ENCODE measurements at places on chromosomes 13 and 19. TPM values are rescaled to one million over a fixed set of nuclear protein-coding genes. Genes with fewer than 3 reads are reported as not detected.

ATP8B3 gene
- 1.6 TPM for polyA plus RNA-seq

C1QTNF9B gene
- 0.49 TPM for polyA plus RNA-seq

NBEA gene
- polyA plus RNA-seq, result 16.9 TPM

SERPINE3 gene
- not detected for polyA plus RNA-seq

SEMA6B gene
- polyA plus RNA-seq, result 14.1 TPM

GRCh38 chr13:66314911-66315310, 915.2 kb downstream of the PCDH9 start:
- DNase-seq, result no peak

DNA sequence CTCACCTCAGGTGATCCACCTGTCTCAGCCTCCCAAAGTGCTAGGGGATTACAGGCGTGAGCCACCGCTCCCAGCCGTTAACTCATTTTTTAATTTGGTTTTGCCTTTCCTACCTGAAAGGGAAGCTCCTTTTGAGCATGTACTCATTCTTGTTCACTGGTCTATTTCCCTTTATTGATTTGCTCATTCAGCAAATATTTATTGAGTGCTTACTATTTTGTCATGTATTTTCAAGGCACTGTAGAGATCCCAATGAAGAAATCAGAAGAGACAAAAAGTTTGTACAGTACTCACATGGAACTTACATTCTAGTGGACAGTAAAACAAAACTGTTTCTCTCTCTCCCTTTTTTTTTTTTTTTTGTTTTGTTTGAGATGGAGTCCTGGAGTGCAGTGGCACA, 13.8 kb downstream of the SPACA6 start:
- DNase-seq, result no peak

- no peak for DNase-seq
Observed at GRCh38 chr13:28173793-28174192, 35.4 kb downstream of the PAN3 start.

- DNase-seq, result no peak
Observed at GRCh38 chr19:18227781-18228271, 1.6 kb upstream of the PDE4C start.

GRCh38 chr13:23267571-23267970, 86.8 kb downstream of the SGCG start:
- DNase-seq, result no peak

- DNase-seq, result no peak
Observed at GRCh38 chr19:44722131-44723121, 23.5 kb downstream of the CEACAM16 start.
